Neural progenitor cell (in vitro differentiated cells): ENCODE measurements at places on chromosomes 5 and 9. TPM values are rescaled to one million over a fixed set of nuclear protein-coding genes. Genes with fewer than 3 reads are reported as not detected.
A peak's percentile ranks its signal among the peaks of the same experiment; 100 is the strongest.

GRCh38 chr5:96327722-96328121 is 105.3 kb downstream of the PCSK1 start:
- no peak for DNase-seq

- no peak for DNase-seq
Measured at GRCh38 chr5:51203598-51203997, 179.7 kb upstream of the ISL1 start.

DRD1 gene
- 0.09 TPM in 1 of 2 replicates, not detected in the other for total RNA-seq

DNA sequence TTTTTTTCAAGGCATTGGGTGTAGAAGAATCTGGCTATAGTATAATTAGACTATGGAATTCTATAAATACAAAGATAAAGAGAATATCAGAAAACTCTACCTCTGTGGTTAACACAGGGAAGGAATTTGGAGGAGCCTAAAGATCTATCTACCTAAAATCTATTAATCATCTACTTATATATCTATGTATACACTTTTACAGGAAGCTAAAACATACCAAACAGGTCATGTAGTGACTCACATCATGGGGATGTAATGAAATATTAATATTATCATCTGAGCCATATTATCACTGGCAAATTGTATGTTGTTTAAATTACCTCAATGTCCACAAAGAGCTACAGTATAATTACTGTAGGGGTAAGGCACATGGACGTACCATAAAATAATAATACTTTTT is 1748.2 kb downstream of the EFNA5 start:
- no peak for DNase-seq

- DNase-seq = no peak
Measured at GRCh38 chr5:59275170-59275509, 618.4 kb downstream of the PDE4D start.

GRCh38 chr9:68927165-68927564 is 86.7 kb downstream of the PRKACG start:
- DNase-seq = no peak

GRCh38 chr9:93154293-93154903 is 20.3 kb upstream of the NINJ1 start:
- peak; percentile 84 for DNase-seq

NR4A3 gene
- 0.26 and 0.59 TPM in 2 replicates for total RNA-seq

GADD45G gene
- total RNA-seq = 1.8 TPM in 1 of 2 replicates, not detected in the other

GRCh38 chr5:11182441-11183080 is 421.5 kb upstream of the DAP start:
- peak; percentile 62 for DNase-seq

PCDHA1 gene
- total RNA-seq = 0.19 and 0.24 TPM in 2 replicates

MYOT gene
- total RNA-seq = not detected in 2 replicates

GRCh38 chr9:114813717-114814418 is 8.0 kb upstream of the TNFSF15 start:
- DNase-seq = no peak

- DNase-seq = no peak
Measured at GRCh38 chr5:87183896-87184295, 83.8 kb upstream of the RASA1 start.

EQTN gene
- total RNA-seq = 2.0 and 3.4 TPM in 2 replicates

ZNF883 gene
- total RNA-seq = 11.5 and 20.0 TPM in 2 replicates

DNA sequence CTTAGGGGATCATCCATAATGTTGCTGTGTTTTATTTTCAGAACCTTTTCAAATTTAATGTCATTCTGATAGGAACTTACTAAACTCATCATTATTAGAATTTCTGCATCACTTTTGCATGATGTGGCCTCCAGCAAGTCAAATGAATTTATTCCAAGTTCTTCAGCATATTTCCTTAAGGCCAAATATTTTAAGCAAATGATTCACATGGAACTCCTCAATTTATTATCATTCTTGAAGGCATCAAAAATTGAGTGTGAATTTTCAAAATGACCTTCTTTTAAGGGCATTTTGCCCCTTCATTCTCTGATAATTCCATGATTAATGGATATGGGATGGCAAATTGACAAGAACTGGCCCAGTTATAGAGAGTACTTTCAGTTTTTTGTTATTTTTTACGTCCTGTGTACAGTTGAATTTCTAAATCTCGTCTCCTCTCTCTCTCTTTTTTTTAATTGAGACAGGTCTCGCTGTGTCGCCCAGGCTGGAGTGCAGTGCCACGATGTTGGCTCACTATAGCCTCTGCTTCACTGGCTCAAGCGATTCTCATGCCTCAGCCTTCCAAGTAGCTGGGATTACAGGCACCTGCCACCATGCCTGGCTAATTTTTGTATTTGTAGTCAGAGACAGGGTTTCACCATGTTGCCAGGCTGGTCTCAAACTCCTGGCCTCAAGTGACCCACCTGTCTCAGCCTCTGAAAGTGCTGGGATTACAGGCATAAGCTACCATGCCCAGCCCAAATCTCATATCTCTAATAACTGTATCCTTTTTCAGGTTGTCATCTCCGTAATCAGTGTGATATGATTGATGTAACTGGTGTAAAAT is 29.1 kb downstream of the GPR21 start:
- DNase-seq = no peak

GRCh38 chr9:78985084-78985738 is 586.6 kb upstream of the TLE4 start:
- DNase-seq = no peak

- DNase-seq = no peak
Measured at GRCh38 chr5:58133216-58133615, 326.7 kb downstream of the PLK2 start.

DNA sequence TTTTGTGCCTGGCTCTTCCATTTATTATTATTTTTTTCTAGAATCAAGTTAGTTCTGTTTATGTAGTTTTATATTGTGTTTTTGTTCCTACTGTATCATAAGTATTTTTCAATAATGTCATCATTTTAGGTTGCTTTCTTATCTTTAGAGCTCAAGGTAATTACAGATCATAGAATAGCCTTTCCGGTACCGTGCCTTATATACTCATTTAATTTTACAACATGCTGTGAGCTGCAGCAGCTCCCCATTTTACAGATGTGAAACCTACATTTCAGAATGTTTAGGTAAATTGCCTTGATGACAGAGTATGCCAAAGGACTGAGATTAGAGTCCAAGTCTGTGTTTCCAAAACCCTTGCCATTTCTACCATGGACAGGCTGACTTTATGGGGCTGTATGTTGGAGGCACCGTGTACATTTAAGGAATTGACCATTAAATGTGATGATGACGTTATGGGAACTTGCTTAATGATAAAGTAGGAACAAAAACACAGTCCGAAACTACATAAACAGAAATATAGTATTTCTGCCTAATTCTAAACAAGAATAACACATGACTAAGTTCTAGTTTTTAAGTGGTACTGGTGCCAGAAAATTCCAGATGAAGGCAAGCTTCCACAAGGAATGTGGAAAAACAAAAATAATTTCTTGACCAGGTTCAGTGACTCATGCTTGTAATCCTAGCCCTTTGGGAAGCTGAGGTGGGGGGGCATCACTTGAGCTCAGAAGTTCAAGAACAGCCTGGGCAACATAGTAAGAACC is 97.7 kb downstream of the IQGAP2 start:
- no peak for DNase-seq

DNA sequence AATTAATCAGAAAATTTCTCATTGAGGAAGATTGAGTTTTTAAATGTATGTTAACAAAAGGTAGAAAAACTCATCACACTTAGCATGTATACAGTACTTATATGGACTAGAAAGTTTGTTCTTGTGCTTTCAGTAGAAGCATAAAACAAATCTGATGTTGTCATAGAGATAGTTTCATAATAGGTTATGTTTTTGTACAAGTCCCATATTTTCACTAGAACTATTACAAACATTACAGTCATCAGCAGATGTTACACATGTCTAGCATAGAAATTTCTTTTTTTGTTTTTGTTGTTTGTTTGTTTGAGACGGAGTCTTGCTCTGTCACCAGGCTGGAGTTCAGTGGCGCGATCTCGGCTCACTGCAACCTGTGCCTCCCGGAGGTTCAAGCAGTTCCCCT is 131.4 kb downstream of the COMMD10 start:
- DNase-seq = no peak

- no peak for DNase-seq
Measured at GRCh38 chr9:121774715-121775613, 123.5 kb downstream of the DAB2IP start.

ANKRD20A1 gene
- not detected in 2 replicates for total RNA-seq

CCDC112 gene
- total RNA-seq = 22.0 and 33.6 TPM in 2 replicates

FGD3 gene
- 0.56 and 0.68 TPM in 2 replicates for total RNA-seq

DNA sequence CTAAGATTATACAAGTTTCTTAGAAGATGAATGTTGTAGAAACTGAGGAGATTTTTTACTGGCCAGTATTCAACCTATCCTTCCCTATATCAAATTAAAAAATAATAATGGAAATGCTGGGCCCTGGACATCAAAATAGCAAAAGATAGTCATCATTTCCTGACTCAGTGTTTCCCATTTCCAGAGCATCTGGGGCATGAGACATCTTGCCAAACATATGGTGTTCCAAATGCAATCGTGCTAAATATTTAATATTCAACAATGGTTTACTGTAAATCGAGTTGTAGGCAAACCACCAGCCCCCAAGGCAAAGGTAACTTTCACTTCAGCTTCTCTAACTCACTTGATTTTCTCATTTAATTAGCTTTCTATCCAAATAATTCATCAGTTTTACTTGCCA is 152.9 kb downstream of the FRMD3 start:
- no peak for DNase-seq

IL33 gene
- not detected in 2 replicates for total RNA-seq

ST6GALNAC6 gene
- 14.3 and 42.7 TPM in 2 replicates for total RNA-seq

MELK gene
- total RNA-seq = 69.9 and 112 TPM in 2 replicates

PLAC8L1 gene
- total RNA-seq = 0.51 TPM in 1 of 2 replicates, not detected in the other

DNA sequence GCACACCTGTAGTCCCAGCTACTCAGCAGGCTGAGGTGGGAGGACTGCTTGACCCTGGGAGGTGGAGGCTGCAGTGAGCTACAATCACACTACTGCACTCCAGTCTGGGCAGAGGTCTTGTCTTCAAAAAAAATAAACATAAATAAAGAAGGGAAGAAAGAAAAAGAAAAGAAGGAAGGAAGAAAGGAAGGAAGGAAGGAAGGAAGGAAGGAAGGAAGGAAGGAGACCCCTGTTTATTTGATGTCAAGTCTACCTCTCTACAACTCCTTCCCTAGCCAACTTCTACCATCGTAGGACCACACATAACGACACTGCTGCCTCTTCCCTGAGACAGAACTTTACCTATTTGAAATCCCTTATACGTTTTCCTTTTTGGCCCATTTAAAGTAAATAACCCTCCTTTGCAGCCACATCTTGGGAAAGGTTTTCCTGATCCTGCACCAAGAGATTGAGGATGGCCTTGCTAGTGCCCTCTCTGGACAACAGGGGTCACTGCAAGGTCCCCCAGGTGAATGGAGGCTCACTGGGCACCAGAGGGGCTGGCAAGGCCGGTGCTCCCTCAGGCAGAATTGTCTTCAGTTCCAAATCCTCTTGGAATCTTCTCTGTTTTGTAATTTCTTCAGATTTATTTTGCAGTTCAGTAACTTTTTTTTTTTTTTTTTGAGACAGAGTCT is 10.5 kb downstream of the RPS14 start:
- DNase-seq = peak; percentile 79

DNA sequence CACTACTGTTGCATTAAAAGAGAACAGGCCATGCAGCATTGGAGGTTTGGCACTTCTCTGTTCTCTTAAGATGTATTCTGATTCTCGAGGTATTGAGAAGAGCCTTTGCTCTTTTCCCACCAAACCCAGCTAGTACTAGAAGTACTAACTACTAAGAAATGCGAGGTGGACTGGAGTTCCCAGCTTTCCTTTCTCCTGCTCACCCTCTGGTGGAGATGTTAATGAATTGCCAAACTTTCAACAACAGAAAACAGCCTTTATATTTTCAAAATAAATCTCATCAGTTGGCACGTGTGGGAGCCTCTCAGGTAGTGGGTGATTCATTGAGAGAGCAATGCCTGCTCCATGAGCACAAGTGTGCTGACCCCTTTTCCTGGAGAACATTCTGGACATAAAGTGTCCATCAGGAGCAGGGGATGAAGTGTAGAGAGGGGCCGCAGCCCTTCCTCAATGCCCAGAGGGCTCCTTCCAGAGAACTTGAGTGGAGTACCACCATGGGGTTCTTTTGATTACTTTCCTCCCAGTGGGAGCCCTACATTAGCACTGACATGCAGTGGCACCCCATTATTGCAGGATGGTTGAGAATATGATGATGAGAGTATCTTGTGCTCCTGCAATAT is 45.7 kb downstream of the TMEM174 start:
- peak; percentile 34 for DNase-seq

PDE8B gene
- total RNA-seq = 1.2 and 4.3 TPM in 2 replicates

CCL28 gene
- total RNA-seq = 0.06 TPM in 1 of 2 replicates, not detected in the other

GRCh38 chr9:128271512-128271911 is 4.3 kb downstream of the GOLGA2 start:
- DNase-seq = no peak

- no peak for DNase-seq
Measured at GRCh38 chr5:36637101-36637500, 30.7 kb downstream of the SLC1A3 start.

GRCh38 chr9:79693750-79694149 is 122.0 kb downstream of the TLE4 start:
- no peak for DNase-seq

GRCh38 chr5:172284611-172284980 is 1.0 kb upstream of the UBTD2 start:
- DNase-seq = no peak
